Naive thymus-derived CD8-positive, alpha-beta T cell (primary cell): ENCODE measurements at places on chromosomes 7 and 10. TPM values are rescaled to one million over a fixed set of nuclear protein-coding genes. Genes with fewer than 3 reads are reported as not detected.
A peak's percentile ranks its signal among the peaks of the same experiment; 100 is the strongest.

- H3K27me3 ChIP-seq: peaks cover 4% of the 10 kb centered on the region
- no peak overlapping the region for H3K4me3 ChIP-seq
- no peaks in the 10 kb centered on the region for H3K36me3 ChIP-seq
- H3K4me1 ChIP-seq: no peaks in the 10 kb centered on the region
These were observed 100.3 kb upstream of the C10orf90 start for GRCh38 chr10:126770809-126771208.

GRCh38 chr10:9362721-9363120 lies 1308.2 kb downstream of the GATA3 start:
- peaks cover 2% of the 10 kb centered on the region for H3K27me3 ChIP-seq
- no peaks in the 10 kb centered on the region for H3K36me3 ChIP-seq
- no peak overlapping the region for H3K4me3 ChIP-seq
- no peak for DNase-seq
- H3K4me1 ChIP-seq: peaks cover 6% of the 10 kb centered on the region

DNA sequence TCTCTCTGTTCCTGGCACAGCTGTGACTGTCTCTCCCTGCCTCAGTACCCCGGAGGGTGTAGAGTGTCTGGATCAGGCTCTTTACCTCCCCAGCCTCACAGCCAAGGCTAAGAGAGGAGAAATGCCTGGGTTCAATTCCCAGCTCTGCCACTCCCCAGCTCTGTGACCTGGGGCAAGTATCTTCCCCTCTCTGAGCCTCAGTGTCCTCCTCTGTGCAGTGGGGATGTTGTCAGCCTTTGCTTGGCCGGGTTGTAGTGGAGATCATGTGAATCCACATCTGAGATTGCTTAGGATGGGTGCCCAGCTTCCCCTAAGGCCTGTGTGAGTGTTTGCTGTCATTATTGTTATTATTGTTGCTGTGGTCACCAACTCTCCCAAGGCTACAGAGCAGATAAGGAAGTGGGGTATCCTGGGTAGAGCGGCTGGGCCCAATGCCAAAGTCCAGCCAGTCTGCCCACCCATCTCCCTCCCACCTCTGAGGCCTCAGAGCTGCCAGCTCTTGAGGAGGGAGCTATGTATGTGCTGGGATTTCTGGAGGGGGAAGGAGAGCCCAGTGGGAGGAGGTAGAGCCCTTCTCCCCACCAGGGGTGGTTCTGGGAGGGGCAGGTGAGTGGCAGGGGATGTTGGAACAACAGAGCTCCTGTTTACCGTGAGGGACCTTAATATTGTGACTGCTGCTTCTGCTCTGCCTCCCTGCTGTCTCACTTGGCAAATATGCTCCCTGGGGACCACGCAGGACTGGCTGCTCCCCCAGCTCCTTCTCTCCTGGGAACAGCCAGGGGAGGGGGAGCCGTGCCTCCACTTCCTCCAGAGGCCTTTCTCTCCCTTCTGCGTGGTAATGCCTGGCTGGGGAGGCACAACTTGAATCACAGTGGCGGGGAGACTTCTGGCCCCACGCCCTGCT lies 170.5 kb downstream of the RPS24 start:
- H3K27ac ChIP-seq: no peak overlapping the region
- H3K4me1 ChIP-seq: peaks cover 15% of the 10 kb centered on the region
- no peak overlapping the region for H3K4me3 ChIP-seq
- H3K36me3 ChIP-seq: no peaks in the 10 kb centered on the region

DNA sequence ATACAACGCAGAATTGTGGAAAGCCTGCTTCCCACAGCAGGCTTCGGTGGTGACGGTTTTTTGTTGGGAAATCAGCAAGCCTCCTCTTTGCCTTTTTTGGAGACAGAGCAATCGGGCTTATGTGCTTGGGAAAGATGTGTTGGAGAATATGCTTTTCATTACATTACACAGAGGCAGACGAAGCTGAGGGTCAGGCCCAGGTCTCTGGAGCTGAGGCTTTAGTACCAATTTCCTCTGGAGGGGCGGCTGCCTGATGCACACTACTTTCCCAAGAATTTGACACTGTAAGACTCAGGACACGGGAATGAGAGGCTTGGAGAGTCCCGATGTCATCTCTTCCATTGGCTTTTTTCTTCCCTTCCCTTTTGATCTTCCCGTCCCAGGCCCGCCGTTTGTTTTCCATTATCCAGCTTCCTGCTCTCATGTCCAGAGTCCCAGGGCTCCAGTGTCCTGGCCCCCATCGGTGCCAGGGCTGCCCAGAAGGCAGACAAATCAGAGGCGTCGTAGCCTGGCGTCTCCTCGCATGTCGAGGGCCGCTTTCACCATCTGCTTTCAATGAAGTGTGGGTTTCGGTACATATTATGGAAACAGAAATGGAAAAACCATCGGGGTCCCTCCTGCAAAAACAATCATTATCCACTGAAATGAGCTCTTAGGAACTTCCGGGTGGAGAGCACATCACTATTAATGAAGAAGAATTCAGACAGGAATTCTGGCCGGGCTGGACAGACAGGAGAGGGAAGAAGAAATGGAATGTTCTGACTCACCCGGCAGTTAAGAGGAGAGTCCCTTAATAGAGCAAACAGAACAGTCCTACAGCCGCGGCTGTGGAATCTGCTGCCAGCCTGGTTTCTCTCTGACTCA lies 123.0 kb upstream of the JCAD start:
- H3K4me3 ChIP-seq: no peak overlapping the region
- H3K4me1 ChIP-seq: no peaks in the 10 kb centered on the region
- H3K27ac ChIP-seq: no peak overlapping the region
- H3K27me3 ChIP-seq: peaks cover 22% of the 10 kb centered on the region
- no peak for DNase-seq

- H3K36me3 ChIP-seq: no peaks in the 10 kb centered on the region
- H3K4me1 ChIP-seq: no peaks in the 10 kb centered on the region
- H3K27ac ChIP-seq: no peak overlapping the region
- DNase-seq: no peak
- H3K27me3 ChIP-seq: no peaks in the 10 kb centered on the region
These were observed 204.3 kb downstream of the DGKB start for GRCh38 chr7:14698239-14698638.

- no peak for DNase-seq
- no peak overlapping the region for H3K4me3 ChIP-seq
- peaks cover 5% of the 10 kb centered on the region for H3K27me3 ChIP-seq
- H3K36me3 ChIP-seq: no peaks in the 10 kb centered on the region
These were observed 60.4 kb upstream of the FAM20C start for GRCh38 chr7:131781-132482.

- peaks cover 4% of the 10 kb centered on the region for H3K27me3 ChIP-seq
- DNase-seq: peak; percentile 40
- peak overlapping the region; percentile 89 for H3K4me3 ChIP-seq
- H3K36me3 ChIP-seq: no peaks in the 10 kb centered on the region
- no peak overlapping the region for H3K27ac ChIP-seq
These were observed 881 bp downstream of the C10orf67 start for GRCh38 chr10:23343591-23344240.

DNA sequence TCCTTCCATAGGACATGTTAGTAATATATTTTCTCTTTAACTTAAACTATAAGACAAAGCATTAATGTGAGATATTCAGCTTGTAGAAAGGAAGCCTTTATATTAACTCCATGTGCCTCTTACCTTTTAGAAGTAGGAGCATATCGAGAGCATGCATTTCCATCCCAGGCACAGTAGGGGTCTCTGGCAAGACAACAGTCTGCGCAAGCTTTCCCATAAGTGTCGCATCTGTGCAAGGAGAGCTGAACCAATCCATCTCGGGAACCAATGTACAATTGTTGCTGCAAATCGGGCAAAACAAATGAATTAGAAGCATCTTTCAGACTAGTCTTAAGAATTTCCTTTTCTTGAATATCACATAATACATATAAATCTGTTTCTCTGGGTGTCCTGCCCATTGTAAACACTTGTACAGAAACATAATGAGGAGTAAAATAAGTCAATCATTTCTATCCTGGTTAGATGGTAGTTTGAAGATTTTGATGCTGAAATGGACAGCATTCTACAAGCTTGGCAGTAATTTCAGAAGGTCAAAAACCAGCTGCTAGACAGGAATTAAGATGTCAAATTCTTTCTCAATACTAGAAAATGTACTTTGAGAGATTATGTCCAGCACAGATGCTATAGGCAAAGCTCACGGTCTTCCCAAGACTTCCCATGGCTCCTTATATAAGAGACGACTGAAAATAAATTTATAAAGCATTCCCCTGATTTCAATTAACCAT lies 171.8 kb downstream of the SEMA3D start:
- no peak overlapping the region for H3K4me3 ChIP-seq
- H3K27ac ChIP-seq: no peak overlapping the region
- peaks cover 9% of the 10 kb centered on the region for H3K27me3 ChIP-seq
- no peak for DNase-seq
- H3K4me1 ChIP-seq: no peaks in the 10 kb centered on the region
- H3K36me3 ChIP-seq: no peaks in the 10 kb centered on the region

IGFBP1 gene
- not detected for polyA plus RNA-seq

PDE6C gene
- polyA plus RNA-seq: not detected

FKBP6 gene
- not detected for polyA plus RNA-seq

OR2A42 gene
- polyA plus RNA-seq: not detected

UCMA gene
- not detected for polyA plus RNA-seq
